Lower leg skin (tissue), 4 donors: ENCODE measurements at places on chromosomes 1 and 21. TPM values are rescaled to one million over a fixed set of nuclear protein-coding genes. Genes with fewer than 3 reads are reported as not detected.
A peak's percentile ranks its signal among the peaks of the same experiment; 100 is the strongest.

DNA sequence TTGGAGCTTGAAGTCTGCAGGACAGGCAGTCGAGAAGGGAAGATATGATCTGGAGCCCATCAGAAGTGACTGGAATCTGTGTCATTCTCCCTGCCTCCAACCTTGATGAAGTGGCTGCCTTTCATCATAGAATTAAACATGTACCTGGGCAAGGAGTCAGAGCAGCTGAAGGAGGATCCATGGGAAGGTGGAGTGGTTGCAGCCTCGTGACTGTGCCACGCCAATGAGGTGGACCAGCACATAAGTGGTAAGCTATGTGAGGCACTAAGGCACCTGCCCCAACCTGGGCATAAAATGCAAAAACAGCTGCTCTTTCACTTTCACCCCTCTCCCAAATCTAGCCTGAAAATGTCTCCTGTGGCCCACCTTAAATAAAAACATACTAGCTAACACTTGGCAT, 7.3 kb downstream of the SLC22A15 start:
- DNase-seq = no peak

DNA sequence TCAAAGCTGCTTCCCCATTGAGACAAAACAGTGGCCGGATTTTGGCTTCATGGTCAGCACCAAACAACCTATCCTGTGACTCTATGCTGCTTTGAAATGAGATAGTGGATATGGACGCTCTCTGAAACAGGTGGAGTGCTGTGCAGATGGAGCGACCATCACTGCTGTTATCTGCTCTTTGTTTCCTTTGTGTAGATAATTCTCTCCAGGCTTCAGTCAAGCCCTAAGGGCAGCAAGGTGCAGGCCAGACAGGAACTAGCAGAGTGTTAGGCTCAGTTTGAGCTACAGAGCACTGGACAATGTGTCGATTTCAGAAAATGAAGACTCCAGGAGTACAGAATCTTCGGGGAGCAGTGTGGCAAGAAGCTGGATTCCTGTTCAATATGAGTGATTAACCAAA, 4.8 kb upstream of the IRF6 start:
- DNase-seq = no peak

The TMEM79 gene
- total RNA-seq = 104 TPM

- no peak for DNase-seq
Measured at GRCh38 chr1:96710708-96711477, 10.7 kb upstream of the PTBP2 start.

- DNase-seq = no peak
Measured at GRCh38 chr1:247294282-247294681, 37.4 kb downstream of the ZNF496 start.

GRCh38 chr21:16851054-16851453, 661.8 kb upstream of the CXADR start:
- DNase-seq = no peak

DNA sequence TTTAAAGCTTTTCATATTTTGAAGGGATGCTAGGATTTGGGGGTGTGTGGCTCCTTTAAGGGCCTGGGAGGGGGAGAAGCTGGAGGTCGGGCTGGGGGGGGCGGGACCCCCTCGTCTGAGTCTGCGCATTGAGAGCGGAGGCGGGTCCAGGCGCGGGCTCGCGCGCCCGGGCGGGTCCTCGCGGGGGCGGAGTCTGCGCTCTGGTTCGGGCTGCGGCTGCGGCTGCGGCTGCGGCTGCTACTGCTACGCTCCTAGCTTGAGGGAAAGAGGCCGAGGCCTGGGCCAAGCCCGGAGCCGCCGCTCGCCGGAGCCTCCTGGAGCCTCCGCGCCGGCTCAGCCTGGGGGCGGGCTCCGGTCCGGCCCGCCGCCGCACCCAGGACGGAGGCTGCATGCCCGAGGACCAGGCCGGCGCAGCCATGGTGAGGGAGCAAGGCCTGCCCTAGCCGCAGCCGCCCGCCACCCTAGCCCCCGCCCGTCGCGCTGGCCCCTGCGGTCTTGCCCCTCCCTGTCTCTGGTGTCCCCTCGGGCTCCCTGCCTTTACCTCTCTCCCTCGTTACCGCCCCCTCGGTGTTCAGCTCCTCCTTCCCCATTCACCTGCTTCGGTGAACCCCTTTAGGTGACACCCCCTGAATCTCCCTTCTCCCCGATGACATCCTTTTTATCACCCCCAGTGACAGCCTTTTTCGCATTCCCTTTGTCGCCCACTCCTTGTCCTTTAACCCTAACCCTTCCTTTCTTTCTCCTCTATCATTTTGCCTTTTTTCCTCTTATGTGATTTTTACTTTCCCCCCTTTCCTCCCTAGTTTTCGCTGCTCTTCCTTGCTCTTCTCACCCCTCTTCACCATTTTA, at the start of gene ZYG11B:
Gene ZYG11B, plus strand, starts transcription at position 189 of the 849 bp plus-strand sequence. Its CDS starts 201 bp downstream, at position 390.
- peak; percentile 97 for DNase-seq
